ENCODE measurements at places on chromosomes 6 and 20.

DNA sequence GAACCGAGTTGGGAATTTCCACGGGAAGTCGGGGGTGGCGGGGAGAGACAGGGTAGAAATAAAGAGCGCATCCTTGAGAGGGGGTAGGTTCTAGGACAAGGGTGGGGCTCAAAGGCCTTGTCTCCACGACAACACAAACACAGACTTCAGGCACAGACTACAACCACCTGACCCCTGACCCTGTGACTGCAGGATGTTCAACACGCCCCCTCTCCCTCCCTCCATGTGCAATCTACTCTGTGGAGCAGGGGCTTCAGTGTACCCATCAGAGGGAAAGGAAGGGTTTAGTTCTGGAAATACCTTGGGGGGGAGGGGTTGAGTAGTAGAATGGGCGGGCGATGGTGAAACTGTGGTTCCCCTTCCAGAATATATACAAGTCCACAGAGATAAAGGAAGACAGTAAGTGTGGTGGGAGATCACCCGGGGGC is 651 bp upstream of the TAPBP start:
- peak; percentile 72 for DNase-seq

- DNase-seq = no peak
Observed at GRCh38 chr20:40583205-40583604, 105.8 kb downstream of the MAFB start.

GRCh38 chr20:36065427-36065998 is 89.0 kb upstream of the EPB41L1 start:
- no peak for DNase-seq

GRCh38 chr6:704046-704445 is 11.1 kb upstream of the EXOC2 start:
- no peak for DNase-seq

GRCh38 chr6:166301611-166302529 is 6.3 kb downstream of the PRR18 start:
- no peak for DNase-seq

GRCh38 chr20:34768096-34768495 is 57.4 kb downstream of the NCOA6 start:
- DNase-seq = no peak

GRCh38 chr6:32110632-32111031 is 1.5 kb upstream of the TNXB start:
- no peak for DNase-seq

- DNase-seq = no peak
Observed at GRCh38 chr6:156645097-156645496, 132.1 kb upstream of the ARID1B start.

DNA sequence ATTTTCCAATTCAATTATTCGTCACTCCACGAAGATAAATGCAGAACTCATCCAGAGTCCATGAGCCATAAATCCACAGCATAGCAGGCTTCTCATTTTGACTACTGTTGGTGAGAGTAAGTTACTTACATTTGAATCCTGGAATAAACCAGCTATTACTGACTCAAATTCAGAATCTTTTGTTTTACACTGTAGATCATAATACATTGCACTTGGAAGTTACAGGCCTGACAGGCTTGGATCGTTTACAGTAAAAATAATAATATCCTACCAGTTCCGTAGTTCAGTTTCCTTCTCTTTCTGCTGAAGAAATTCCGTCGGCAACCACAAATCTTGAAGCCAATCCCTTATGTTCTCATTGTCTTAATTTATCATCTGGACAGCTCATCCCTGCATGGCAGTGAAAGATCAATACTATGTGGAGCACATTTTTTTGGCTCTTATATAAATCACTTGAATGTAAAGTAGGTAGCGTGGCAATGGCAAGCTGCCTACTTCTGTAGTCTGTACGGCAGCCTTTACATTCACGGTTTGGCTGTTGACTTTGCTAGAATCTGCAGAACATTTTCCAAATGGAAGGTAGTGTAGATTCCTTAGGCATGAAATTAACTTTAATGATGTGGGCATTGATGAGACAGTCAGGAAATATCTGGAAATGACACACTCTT is 142.9 kb downstream of the WDR27 start:
- no peak for DNase-seq

DNA sequence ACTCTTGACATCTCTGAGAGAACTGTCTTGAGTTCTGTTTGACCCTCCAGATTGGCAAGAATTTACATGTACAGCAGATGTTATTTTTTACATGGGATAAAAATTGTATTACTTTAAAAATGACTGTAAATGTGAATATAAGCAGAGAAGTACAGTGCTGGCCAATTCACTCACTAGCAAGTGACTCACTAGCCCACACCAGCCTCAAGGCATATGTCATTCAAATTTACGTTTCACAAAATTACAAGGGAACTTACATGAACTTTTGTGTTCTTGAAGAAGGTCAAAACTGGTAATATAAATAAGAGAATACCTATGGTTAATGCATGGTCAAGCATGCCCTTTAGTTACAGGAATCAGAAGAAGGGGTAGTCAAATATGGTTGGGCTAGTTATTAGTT is 54.0 kb upstream of the HMGCLL1 start:
- no peak for DNase-seq
